Small intestine (tissue), 16 donors: ENCODE measurements at places on chromosomes 4 and X. TPM values are rescaled to one million over a fixed set of nuclear protein-coding genes. Genes with fewer than 3 reads are reported as not detected.
A peak's percentile ranks its signal among the peaks of the same experiment; 100 is the strongest.

DNA sequence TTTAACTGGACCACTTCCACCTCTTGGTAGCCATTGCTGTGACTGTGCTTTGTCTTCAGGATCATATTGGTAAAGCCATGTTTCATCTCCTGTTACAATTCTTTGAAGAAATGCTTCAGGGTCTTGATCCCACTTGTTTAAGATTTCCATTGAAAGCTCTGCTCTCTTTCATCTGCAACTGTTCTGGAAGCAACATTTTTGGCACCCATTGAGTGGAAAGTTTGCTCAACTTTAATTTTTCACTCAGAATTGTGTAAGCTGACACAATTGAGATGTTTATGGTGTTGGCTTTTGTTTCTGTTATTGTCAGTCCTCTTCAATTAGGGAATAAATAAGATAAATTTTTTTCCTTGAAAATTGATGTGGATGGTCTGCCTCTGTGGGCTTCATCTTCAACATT, 237.4 kb downstream of the MAPK10 start:
- no peaks in the 10 kb centered on the region for H3K36me3 ChIP-seq
- no peaks in the 10 kb centered on the region for H3K27me3 ChIP-seq
- no peak overlapping the region for H3K4me3 ChIP-seq
- no peak for DNase-seq
- no peak overlapping the region for H3K27ac ChIP-seq

DNA sequence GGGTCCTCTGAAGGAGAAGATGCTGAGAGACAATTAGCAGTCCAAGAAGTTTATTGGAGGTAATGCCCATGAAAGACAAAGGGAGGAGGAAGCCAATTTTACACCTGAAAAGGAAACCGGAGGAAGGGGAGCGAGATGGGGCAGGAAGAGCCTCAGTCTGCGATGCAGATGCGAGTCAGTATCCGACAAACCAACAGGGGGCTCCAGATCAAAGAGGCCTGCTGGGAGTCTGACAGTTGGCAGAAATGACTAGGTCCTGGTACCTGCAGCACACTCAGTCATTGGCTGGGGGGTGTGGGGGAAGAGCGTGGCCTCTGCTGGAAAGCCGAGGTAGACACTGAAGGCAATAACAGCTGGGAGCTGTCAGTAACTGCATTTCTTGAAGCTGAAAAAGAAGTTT, 231.1 kb upstream of the CENPE start:
- DNase-seq: no peak
- no peak overlapping the region for H3K27ac ChIP-seq
- no peak overlapping the region for H3K4me3 ChIP-seq
- H3K27me3 ChIP-seq: no peaks in the 10 kb centered on the region

GRCh38 chrX:77441479-77441878, 5.7 kb upstream of the FGF16 start:
- H3K36me3 ChIP-seq: no peaks in the 10 kb centered on the region
- no peaks in the 10 kb centered on the region for H3K4me1 ChIP-seq
- no peak overlapping the region for H3K27ac ChIP-seq

DNA sequence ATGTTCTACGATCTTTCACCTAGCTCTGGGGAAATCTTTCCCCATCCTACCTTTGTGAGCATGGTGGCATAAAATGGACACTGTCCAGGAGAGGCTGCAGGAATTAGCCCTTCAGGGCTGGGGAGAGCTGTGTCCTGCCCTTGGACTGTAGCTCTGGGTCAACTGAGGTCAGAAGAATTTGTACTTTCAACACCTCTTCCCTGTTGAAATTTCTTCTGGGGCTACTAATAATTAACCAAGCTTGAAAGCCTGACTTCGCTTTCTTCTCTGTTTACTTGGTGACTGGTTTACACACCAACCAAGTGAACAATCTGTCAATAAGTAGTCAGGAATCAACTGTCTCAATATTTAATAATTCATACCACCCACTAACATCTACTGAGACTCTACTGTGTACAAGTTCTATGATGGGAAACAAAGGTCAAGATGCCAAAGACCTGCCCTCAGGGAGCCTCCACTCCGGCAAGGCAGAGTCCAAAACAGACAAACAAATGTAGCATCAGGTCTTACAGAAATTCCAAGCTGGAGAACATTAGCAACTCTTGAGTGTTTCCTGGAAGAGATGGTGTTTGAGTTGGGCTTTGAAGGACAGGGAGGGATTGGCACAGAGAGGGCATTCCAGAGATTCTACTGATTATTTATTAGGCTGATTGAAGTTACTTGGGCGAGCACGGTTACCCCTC, 113.1 kb downstream of the ENPP6 start:
- H3K4me1 ChIP-seq: no peaks in the 10 kb centered on the region
- no peaks in the 10 kb centered on the region for H3K36me3 ChIP-seq
- DNase-seq: peak; percentile 56
- H3K27me3 ChIP-seq: no peaks in the 10 kb centered on the region

DNA sequence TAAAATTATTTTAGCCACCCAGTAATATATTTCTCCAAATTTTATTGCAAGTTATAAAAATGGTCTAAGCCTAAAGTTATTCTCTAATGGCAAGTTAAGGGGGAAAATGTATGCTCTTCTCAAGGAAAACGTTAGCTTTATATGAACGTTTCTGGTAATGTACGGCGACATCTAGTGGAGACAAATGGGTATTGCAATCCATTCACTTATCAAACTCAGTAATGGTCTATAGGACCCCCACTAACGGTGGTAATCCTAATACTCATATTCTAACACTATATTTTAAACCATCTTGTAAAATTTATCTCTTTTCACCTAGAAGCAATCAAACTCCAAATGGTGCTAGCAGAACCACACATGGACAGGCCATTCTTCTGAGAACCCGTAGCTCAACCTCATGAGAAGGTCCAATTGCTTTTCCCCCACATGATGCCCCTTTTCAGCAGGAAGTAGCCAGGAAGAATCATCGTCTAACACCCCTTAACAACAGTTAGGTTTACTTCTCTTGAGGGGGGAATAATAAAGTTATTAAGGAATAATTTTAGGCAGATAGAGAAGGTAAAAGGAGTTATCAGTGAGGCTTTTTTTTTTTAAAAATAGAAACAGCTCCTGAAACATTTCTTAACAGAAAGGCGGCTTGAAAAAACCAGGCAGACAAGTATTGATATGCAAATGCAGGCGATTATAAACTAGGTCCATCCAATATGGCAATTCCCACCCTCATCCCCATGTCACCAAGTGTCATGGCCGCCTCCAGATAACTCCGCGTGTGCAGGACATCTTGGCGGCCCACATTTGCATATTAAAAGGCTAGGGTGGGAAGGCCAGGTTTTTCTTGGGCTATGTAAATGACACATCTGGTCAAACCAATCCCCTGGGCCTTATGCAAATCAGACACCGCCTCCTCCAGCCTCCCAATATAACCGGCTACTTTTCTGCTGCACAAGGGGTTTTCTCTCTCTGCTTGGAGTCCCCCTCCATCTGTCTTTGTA, 35.0 kb downstream of the NUDT11 start:
- H3K27ac ChIP-seq: no peak overlapping the region
- H3K4me3 ChIP-seq: no peak overlapping the region
- no peaks in the 10 kb centered on the region for H3K4me1 ChIP-seq

GRCh38 chr4:41976775-41977516, 4.6 kb upstream of the DCAF4L1 start:
- no peaks in the 10 kb centered on the region for H3K36me3 ChIP-seq
- H3K4me1 ChIP-seq: no peaks in the 10 kb centered on the region
- H3K27me3 ChIP-seq: no peaks in the 10 kb centered on the region
- peak; percentile 13 for DNase-seq

GRCh38 chr4:138487230-138487629, 245.1 kb upstream of the SLC7A11 start:
- DNase-seq: no peak
- no peak overlapping the region for H3K4me3 ChIP-seq
- H3K27me3 ChIP-seq: no peaks in the 10 kb centered on the region
- H3K36me3 ChIP-seq: no peaks in the 10 kb centered on the region
- H3K27ac ChIP-seq: no peak overlapping the region

- no peak overlapping the region for H3K4me3 ChIP-seq
- no peak for DNase-seq
- no peaks in the 10 kb centered on the region for H3K36me3 ChIP-seq
- no peaks in the 10 kb centered on the region for H3K27me3 ChIP-seq
- no peak overlapping the region for H3K27ac ChIP-seq
Observed at GRCh38 chrX:119638725-119639471, 32.7 kb upstream of the NKRF start.

DNA sequence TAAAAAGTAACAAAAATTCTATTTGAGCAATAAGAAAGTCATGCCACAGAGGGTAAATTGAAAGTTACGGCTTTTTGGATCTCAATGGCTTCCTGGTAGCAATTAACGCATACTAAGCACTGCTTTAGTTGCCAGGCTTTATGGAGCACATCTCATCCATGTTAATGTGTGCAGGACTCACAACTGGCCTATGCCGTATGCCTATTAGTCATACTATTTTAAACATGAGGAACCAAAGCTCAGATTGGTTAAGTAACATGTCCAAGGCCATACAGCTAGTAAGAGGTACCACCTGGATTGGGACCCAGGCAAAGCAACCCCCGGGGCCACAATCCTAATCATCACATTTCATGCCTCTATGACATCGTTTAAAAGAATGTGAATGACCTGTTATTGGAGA, 17.1 kb downstream of the DAPP1 start:
- H3K27ac ChIP-seq: no peak overlapping the region
- no peaks in the 10 kb centered on the region for H3K4me1 ChIP-seq
- no peaks in the 10 kb centered on the region for H3K36me3 ChIP-seq
- no peaks in the 10 kb centered on the region for H3K27me3 ChIP-seq
- H3K4me3 ChIP-seq: no peak overlapping the region

DNA sequence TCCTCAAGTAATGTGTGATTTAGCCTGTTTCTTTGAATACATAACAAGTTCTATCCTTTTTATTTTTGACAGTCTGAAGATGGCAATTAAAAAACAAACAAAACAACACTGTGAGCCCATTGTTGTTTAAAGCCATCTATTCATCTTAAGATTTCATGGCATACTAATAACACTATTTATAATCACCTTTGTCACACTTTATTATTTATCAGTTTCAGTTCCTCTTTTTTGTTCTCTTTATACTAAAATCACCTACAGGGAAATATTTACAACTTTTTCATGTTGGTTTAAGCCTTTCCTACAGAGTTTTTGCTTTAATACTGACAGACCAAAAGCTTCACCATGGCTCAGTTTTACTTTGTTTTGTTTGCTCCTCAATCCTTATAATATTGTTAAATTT, 247.4 kb upstream of the CTSO start:
- DNase-seq: no peak
- H3K27ac ChIP-seq: no peak overlapping the region
- no peaks in the 10 kb centered on the region for H3K4me1 ChIP-seq
- H3K4me3 ChIP-seq: no peak overlapping the region

GRCh38 chr4:36304138-36304681, 22.8 kb downstream of the DTHD1 start:
- H3K4me3 ChIP-seq: no peak overlapping the region
- no peak for DNase-seq
- H3K27ac ChIP-seq: no peak overlapping the region
- no peaks in the 10 kb centered on the region for H3K4me1 ChIP-seq
- H3K36me3 ChIP-seq: no peaks in the 10 kb centered on the region

DNA sequence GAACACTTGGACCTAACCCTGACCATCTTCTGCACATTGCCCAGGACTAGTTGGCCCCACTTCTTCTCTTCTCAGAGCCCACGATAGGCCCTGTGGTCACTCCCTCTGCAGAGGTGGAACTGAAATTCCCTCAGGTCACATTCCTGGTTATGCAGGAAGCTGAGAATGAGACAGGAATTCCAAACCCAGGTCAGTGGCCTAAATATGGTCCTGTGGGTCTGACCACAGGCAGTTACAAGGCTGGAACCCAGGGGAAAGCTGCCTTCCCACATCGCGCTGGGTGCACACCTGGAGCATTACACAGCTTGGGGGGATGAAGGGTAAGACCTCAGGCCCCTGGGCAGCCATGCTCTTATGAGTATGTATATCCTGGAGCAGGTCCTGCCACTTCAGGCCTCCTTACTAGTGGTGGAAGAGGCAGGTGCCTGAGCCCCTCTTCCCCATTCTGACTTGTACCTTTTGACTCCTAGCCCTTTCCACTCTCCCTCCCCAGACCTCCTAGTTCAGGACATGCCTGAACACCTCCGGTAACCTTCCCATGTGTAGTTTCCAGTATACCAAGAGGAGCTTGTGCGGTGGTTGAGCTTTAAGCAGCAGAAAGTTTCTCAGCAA, 173.5 kb downstream of the ASMT start:
- DNase-seq: no peak
- H3K4me1 ChIP-seq: no peaks in the 10 kb centered on the region
- no peak overlapping the region for H3K4me3 ChIP-seq
- H3K36me3 ChIP-seq: no peaks in the 10 kb centered on the region
- H3K27me3 ChIP-seq: no peaks in the 10 kb centered on the region

The EOLA2 gene
- 23.2 TPM for polyA plus RNA-seq

The NXF2B gene
- not detected for polyA plus RNA-seq

The ADGRG4 gene
- 0.45 TPM for polyA plus RNA-seq
